Upper lobe of right lung (tissue), 1 donor: ENCODE measurements at places on chromosomes 11 and 22.
A peak's percentile ranks its signal among the peaks of the same experiment; 100 is the strongest.

DNA sequence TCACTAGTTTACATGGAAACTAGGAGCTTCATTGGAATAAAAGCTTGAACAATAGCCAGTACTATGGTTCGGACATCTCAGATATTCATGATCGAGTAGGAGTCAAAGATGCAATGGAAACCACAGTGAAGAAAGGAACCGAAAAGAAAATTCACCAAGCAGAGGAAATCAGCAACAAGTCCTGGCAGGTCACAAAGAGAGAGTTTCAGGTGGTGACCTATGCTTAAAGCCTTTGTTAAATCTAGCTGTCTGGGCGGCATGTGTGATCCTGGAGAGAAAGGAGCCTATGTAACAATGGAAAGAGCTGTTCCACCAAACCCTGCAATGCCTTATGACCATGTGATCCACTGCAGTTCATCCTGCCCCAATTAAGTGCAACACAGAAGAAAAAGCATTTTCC, 68.9 kb upstream of the POU2AF2 start:
- DNase-seq: no peak

- peak; percentile 52 for DNase-seq
These were observed 18.6 kb downstream of the KCNC1 start for GRCh38 chr11:17753153-17753552.

GRCh38 chr11:19539861-19540260, 172.8 kb upstream of the NAV2 start:
- DNase-seq: no peak

DNA sequence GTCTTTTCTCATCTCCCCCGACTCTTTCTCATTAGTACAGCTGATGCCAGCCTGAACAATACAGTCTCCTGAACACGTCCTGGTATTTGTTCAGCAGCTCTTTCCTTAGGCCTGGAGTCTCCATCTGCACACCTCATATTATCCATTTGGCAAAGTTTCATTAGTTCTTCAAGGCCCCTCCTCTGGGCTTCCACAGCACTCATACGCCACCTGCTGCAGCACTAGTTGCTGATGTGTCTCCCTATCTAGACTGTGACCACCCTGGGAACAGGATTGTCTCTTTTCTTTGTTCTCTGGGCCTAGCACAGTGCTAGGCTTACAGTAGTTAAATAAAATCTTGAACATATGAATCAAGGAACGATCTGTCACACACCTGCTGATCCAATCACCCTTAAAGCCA, 17.2 kb downstream of the DCHS1 start:
- no peak for DNase-seq

DNA sequence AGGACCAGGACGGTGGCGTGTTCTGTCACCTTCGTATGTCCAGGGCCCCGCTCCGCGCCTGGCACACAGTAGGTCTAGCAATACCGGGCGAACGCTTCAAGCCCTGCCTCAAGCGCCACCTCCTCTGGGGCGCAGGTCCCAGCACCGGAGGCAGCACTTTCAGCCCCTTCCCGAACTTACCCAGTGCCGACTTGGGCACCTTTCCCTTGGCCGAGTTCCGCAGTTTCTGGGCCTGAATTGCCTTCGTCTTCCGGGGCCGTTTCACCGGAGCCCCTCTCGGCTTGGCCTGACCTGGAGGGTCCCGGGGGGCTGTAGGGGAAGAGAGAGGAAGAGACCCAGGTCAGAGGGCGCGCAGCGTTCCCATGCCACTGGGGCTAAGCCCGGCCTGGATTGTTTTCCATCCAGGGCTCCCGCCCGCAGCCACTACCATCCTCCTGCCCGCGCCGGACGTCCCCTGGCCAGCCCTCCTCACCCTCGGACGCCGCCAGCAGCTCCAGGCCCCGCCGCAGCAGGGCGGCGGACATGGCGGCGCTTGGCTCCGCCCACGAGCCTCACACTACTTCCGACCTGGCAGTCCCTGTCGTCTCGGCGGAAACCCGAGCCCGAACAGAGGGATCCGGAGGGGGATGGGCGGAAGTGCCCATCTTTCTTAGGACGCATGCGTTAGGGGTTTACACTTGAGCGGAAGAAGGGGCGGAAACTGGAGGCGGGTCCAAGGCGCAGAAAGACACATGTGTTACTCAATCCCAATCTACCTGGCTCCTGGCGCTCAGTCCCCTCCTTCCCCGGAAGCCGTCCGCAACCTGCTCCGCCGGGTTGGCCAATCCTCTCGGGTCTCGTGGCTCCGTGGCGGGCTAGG, at the start of gene RPS19BP1:
TSS of gene RPS19BP1 (minus strand) at position 534 of the 859 bp plus-strand sequence. CDS start at position 524, 10 bp downstream.
- peak; percentile 99 for DNase-seq

GRCh38 chr11:87897921-87898320, 277.3 kb downstream of the RAB38 start:
- DNase-seq: no peak

DNA sequence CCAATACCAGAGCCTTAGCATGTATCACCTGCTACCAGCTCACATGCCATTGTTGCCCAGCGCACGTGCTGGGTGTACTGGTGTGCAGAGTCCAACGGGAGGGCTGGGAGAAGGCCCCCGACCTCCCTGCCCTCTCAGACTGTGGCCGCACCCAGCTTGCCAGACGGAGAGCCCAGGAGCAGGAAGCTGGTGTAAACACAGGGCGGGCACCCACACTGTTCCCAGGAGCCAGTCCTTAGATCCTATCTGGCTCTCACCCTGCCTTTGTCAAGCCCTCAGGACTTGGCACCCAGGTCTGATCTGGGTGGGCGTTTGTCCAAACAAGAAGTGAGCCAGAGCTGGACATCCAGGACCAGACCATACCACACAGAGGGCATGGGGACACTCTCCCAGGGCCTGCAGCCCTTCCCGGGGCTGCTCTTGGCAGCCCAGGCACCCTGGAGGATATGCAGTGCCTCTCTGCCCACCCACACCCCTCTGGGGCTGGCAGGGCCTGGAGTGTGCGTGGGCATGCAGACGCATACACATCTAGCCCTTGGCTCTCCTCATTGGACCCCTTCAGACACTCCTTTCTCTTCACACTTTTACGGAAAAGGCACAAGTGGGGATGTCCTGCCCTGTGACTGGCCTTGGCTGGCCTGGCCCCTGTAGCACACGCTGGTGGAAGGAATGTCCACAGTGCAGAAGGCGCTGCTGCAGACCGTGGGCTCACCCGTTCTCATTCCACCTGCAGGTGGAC, 19.9 kb upstream of the CLDN5 start:
- DNase-seq: no peak

DNA sequence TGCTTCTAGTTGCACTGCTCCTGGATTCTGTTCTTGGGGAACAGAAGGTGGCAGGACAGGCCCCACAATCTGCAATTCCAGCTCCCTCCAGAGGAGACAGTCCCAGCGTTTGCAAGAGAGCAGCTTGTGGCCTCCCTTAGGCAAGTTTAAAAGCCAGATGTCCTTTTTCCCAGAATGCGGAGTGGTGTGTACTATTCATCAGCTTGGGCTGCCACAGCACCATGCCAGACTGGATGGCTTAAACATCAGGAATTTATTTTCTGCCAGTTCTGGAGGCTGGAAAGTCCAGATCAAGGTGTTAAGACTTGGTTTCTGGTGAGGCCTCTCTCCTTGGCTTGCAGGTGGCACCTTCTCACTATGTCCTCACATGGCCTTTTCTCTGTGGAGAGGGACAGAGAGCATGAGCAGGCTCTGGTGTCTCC, 11.7 kb downstream of the MIAT start:
- DNase-seq: no peak
